Karpas-422 (cell line): ENCODE measurements at places on chromosomes 1 and 21. TPM values are rescaled to one million over a fixed set of nuclear protein-coding genes. Genes with fewer than 3 reads are reported as not detected.

Gene MAGOH
- 67.1 and 76.4 TPM in 2 replicates for total RNA-seq

Gene CCDC30
- total RNA-seq: 2.1 and 2.9 TPM in 2 replicates

Gene KIF14
- 12.4 and 15.2 TPM in 2 replicates for total RNA-seq

DNA sequence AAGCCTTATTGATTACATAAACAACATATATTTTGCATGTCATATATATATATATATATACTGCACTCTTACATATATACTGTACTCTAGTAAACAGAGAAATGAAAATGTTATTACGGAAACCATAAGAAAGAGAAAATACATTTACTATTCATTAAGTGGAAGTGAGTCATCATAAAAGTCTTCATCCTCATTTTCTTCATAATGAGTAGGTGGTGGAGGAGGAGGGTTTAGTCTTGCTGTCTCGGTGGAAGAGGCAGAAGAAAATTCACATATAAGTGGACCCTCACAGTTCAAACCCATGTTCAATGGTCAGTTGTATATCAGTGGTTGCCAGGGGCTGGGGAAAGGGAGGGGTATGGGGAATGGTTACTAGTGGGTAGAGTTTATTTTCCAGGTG, 8.0 kb upstream of the IFNLR1 start:
- no peaks in the 10 kb centered on the region for H3K27me3 ChIP-seq
- no peak overlapping the region for H3K27ac ChIP-seq
- H3K36me3 ChIP-seq: no peaks in the 10 kb centered on the region
- H3K4me1 ChIP-seq: peaks cover 27% of the 10 kb centered on the region
- no peak overlapping the region for H3K4me3 ChIP-seq
- DNase-seq: no peak

DNA sequence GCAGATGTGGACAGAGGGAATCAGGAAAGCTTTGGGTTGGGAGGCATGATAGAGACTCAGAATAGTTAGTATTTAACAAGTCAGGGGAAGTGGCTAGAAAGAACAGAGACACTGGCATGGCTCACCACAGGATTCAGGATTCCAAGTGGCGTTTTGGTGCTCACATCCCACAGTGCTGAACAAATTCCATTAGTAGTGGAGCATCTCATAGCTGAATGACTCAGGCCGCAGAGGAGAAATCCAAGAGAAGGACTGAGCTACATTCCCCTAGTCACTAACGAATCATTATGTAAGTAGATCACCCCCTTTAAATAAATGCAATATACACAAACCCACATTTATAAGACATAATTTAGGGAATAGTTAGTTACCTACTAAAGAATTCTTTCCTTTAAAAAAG, 5.0 kb upstream of the KCNJ9 start:
- H3K4me3 ChIP-seq: no peak overlapping the region
- H3K27ac ChIP-seq: no peak overlapping the region

DNA sequence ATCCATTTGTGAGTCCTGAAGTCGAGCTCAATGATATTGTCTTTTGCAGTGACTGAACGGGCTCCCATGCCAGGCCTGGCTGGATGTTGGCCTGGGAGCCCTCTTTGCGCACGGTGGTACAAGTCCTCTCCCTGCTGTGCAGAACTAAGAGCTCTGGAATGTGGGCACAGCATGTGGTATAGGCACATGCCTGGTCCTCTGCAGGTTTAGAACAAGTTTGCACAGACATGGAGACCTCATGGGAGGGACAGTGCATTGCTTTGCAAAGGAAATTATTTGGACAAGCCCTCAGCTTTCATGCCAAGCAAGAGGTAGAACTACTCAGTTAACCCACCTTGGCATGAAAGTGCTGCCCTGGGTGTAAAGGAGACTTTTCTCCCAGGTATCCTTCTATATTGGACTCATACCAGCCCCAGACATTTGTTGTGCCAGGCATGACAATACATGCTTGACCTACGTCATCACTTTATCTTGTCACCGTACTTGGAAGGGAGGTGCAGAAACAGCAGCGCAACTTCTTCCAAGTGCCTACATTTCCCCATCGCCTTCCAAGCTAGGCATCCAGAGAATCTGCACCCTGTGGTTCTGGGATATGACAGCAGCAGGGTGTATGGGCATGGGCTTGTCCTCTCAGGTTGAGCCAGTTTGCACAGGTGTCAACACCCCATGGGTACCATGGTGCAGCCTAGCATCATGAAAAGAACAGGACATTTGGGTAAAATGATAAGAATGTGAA, 37.6 kb upstream of the MRPS6 start:
- no peaks in the 10 kb centered on the region for H3K27me3 ChIP-seq
- H3K36me3 ChIP-seq: no peaks in the 10 kb centered on the region
- no peaks in the 10 kb centered on the region for H3K4me1 ChIP-seq
- no peak overlapping the region for H3K27ac ChIP-seq
- no peak overlapping the region for H3K4me3 ChIP-seq

- H3K27me3 ChIP-seq: no peaks in the 10 kb centered on the region
- H3K27ac ChIP-seq: no peak overlapping the region
- no peak for DNase-seq
- no peaks in the 10 kb centered on the region for H3K4me1 ChIP-seq
Observed at GRCh38 chr1:208074353-208074752, 163.4 kb upstream of the CD34 start.

DNA sequence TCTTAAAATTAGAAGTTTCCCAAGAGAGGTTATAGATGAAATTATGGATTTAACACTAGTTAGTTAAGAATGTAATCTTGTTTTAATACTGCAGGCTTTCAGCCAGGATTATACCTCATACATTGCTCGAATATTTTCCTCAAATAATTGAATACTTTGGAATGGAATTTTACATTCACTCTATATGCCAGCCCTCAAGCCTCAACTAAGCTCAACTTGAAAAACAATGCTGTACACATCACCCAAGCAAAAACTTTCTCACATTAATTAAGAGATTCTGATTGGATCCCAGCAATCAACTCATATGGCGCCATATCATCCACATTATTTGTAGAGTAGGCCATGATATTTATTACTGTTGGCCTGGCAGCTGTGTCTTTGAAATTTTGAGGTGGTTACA, 710.7 kb upstream of the ADAMTS5 start:
- H3K27me3 ChIP-seq: no peaks in the 10 kb centered on the region
- no peak for DNase-seq
- no peaks in the 10 kb centered on the region for H3K36me3 ChIP-seq
- H3K4me3 ChIP-seq: no peak overlapping the region
- H3K4me1 ChIP-seq: no peaks in the 10 kb centered on the region

DNA sequence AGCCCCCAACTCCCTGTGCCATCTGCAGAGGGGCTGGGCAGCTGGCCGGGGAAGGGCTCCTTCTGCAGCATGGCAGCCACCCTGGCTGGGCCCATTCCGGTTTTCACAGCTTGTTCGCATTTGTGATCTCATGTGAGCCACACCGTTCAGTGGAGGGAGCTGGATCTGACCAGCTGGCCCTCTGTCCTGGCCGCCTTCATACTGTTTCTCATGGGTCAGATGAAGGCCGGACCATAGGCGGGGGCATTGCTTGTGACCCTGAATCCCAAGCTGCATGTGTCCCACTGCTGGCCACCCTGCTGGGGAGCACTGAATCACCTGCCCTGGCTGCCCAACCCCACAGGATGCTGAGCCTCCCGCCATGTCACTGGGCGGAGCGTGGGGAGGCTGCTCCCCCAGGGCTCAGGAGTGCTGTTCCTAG, 36.4 kb upstream of the PRSS38 start:
- H3K4me3 ChIP-seq: no peak overlapping the region
- no peaks in the 10 kb centered on the region for H3K36me3 ChIP-seq
- H3K27me3 ChIP-seq: no peaks in the 10 kb centered on the region
- DNase-seq: no peak
- no peaks in the 10 kb centered on the region for H3K4me1 ChIP-seq

DNA sequence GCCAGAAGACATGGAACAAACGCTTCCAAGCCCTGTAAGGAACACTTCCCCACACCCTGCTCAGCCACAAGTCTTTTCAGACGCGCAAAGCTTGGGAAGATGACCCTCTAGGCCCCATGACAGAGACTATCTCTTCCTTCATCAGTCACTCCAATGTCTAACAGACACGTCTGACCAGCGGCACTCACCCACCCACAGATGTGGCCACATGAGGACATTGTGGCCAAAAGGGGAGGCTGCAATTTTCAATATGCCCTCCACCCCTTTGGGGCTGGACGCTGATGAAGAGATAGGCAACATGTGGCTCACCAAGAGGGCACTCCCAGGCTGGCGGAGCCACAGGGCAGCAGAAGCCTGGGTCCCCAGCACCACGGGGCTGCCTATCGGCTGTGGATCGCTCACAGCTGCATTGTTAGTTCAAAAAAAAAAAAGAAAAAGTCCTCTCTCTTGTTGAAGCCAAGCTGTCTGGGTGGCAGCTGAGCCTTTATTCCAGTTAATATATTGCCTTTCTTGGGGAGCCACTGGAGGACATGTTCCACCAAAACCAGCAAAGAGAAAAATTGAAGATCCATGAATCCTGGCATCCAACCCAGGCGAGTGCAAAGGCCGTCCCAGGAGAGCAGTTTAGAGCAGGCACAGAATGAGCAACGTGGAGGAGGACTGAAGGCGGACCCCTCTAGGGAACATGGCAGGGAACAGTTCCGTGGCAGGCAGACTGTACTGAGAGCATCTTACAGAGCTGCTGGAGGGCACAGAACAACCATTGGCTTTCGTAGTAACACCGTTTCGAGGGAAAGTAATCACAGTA, 52.7 kb upstream of the GPR153 start:
- no peak overlapping the region for H3K27ac ChIP-seq
- H3K36me3 ChIP-seq: peaks cover 3% of the 10 kb centered on the region; the same call in 1 of the 2 replicates
- DNase-seq: no peak
- H3K4me3 ChIP-seq: no peak overlapping the region

GRCh38 chr1:100077531-100077930, 55.2 kb downstream of the SASS6 start:
- H3K27me3 ChIP-seq: no peaks in the 10 kb centered on the region
- DNase-seq: no peak
- peaks cover 3% of the 10 kb centered on the region; the same call in 1 of the 2 replicates for H3K4me1 ChIP-seq
- peaks cover 64% of the 10 kb centered on the region for H3K36me3 ChIP-seq

DNA sequence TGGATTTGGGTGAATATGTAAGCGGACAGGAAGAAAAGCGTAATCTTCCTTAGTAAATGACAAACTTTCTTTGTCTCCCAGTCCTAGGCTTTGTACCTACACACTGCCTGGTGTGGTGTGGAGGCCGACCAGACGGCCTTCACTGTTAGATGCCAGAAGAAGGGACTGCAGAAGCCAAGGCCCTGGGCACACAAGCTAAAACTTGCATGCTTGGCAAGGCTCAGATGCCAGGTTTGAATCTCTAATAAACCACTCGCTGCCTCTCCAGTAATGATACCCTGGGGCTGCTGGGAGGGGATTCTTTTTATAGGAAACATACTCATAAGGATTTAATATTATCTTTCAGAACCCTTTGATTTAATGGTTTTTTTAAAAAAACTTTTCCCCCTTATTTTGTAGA, 263.8 kb downstream of the PTPRC start:
- H3K36me3 ChIP-seq: peaks cover 24% of the 10 kb centered on the region
- no peak overlapping the region for H3K4me3 ChIP-seq
- no peaks in the 10 kb centered on the region for H3K27me3 ChIP-seq
- no peak overlapping the region for H3K27ac ChIP-seq
- DNase-seq: no peak

- no peaks in the 10 kb centered on the region for H3K4me1 ChIP-seq
- no peaks in the 10 kb centered on the region for H3K27me3 ChIP-seq
- no peak overlapping the region for H3K4me3 ChIP-seq
- DNase-seq: no peak
Observed at GRCh38 chr1:59570524-59570923, 244.2 kb upstream of the HOOK1 start.
